ENCODE measurements at places on chromosomes 7 and 10.

- no peak for DNase-seq
Observed at GRCh38 chr10:98340261-98340939, 72.4 kb upstream of the LOXL4 start.

- DNase-seq, result no peak
Observed at GRCh38 chr10:74151879-74152722, 1.1 kb downstream of the ADK start.

GRCh38 chr7:105594034-105594433, 12.7 kb upstream of the EFCAB10 start:
- no peak for DNase-seq

DNA sequence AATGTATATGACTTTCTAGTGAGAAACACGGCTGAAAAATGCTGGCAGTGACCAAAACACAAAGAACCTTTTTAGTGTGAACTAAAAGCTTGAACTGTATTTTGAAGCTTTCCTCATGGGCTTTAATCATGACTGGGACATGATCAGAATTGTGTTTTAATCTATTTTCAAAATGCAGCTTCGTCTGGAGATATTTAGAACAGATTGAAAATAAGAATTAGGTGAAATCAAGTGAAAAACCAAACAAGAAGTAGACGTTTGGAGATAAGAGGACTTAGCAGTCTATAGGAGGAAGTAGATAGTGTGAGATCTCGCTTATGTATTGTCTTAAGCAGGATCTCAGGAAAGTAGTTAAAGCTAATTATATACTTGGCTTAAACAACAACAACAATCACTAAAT, 865.4 kb upstream of the MBL2 start:
- DNase-seq, result no peak

GRCh38 chr7:116539879-116540278, 15.0 kb downstream of the CAV1 start:
- DNase-seq, result no peak

- no peak for DNase-seq
Observed at GRCh38 chr7:12490107-12490688, 80.3 kb upstream of the SCIN start.

- DNase-seq, result no peak
Observed at GRCh38 chr10:93074147-93074596, 479 bp downstream of the CYP26A1 start.

- no peak for DNase-seq
Observed at GRCh38 chr10:67086327-67087134, 160.7 kb downstream of the LRRTM3 start.

GRCh38 chr7:98826811-98827231, 43.0 kb downstream of the TMEM130 start:
- DNase-seq, result no peak

DNA sequence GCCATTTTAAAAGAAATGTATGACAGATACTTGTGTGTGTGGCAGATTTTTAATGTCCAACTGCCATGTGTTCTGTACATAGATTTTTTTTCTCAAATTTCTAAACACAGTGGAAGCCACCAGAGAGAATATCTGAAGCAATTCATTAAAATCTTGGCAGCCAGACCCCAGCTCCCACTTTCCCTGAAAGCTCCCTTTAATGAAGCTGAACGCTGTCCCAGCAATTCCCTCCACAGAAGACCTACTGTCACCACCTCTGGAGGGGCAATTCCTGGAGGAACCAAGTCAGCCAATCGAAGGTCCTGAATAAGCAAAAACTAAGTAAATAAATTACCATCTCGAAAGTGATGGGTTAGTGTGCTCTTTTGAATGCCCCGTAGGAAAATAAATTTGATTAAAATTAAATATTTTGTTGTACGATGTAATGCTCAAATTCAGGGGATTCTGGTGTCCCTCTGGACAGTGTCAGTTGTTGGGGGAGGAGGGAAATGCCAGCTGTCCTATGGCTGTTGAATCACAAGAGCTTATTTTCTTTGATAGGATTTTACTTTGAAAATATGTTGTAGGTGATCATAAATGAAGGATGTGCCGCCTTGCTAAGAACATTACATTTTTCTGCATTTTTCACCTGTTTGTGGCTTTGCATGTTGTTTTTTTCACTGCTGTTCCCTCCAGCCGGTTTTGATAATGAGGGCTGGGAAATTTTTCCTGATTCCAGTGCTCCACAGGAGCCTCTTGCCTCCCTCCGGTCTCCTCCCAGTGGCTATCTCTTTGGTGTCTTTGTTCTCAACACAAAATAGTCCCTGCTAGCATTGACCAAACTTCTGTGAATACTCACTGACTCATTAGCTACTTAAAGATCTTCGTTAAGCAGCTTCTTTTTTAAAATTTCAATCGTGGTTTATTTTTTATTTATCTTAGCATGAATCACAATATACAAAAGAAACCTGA, 9.2 kb upstream of the GSAP start:
- no peak for DNase-seq
